ENCODE measurements at places on chromosomes 5 and 9.

GRCh38 chr5:143161885-143162540 lies 241.5 kb downstream of the NR3C1 start:
- DNase-seq, result no peak

GRCh38 chr9:86485359-86485758 lies 131.1 kb upstream of the TUT7 start:
- DNase-seq, result no peak

- DNase-seq, result no peak
Measured at GRCh38 chr5:170861917-170862766, at the start of gene RANBP17. Gene RANBP17, plus strand, starts transcription at chr5:170862018.

DNA sequence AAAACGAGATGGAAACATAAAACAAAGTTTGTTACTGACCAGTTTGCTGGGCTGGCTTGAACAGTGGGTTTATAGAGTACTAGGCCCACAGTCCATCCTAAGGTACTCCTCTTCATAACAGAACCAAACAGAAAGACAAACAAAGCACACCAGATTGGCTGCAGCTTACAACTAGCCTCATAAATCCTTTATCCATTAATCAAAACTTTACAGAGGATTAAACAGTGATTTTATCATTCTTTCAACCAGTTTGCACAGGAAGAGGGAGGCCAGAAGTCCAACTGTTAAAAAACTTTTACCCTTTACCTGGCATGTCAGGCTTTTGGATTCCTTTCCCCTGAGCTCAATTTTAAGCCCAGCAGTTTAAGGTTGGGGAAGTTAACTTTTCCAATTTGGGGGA lies 1467.6 kb downstream of the MAT2B start:
- DNase-seq, result no peak

DNA sequence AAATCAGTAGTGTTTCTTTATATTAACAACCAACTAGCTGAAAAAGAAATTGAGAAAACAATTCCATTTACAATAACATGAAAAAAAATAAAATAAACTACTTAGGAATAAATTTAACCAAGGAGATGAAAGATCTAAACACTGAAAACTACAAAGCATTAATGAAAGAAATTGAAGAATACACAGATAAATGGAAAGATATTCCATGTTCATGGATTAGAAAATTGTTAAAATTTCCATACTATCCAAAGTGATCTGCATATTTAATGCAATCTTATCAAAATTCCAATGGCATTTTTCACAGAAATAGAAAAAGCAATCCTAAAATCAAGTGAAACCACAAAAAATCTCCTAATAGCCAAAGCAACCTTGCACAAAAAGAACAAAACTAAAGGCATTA lies 320.2 kb upstream of the GRAMD2B start:
- DNase-seq, result no peak

DNA sequence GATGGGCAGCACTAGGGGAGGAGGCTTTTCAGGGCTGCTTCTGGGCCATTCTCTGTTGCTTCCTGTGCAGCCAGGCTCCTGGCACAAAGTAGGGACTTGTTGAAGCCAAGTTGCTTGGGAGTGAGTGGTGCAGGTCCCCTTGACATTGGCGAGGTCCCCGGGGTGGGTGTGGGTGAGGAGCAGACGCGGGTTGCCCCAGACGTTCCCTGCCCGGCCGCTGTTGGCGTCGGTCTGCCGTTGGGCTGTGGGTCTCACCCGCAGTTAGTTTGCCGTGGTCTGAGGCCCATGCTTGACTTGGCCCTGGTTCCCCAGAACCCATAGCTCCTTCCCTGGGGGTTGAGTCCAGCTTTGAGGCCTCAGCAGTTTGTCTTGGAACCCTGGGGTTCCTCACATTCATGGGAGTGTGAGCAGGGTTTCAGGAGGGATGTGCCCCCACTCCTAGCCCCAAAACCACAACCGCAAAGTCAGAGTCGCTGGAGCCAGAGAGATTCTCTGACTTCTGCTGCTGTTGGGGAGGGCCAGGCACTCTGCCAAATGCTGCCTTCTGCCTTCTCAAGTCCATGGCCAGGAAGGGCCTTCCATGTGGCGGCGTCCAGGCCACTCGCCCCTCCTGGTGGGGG lies 77.5 kb downstream of the RXRA start:
- DNase-seq, result no peak

DNA sequence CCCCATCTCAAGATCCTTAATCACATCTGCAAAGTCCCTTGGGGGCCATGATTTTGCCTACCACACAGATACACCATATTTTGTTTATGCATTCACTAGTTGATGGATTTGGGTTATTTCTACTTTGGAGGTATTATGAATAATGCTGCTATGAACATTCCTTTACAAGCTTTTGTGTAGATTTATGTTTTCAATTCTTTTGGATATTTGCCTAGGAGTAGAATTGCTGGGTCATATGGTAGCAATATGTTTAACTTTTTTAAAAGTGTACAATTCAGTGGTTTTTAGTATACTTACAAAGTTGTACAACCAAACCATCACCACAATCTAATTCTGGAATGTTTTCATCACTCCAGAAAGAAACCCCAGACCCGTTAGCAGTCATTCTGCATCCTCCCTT lies 7.8 kb upstream of the ANP32B start:
- no peak for DNase-seq

GRCh38 chr5:51159164-51159563 lies 224.1 kb upstream of the ISL1 start:
- DNase-seq, result no peak

GRCh38 chr9:98034593-98035546 lies 21.7 kb upstream of the NANS start:
- peak; percentile 89 for DNase-seq

DNA sequence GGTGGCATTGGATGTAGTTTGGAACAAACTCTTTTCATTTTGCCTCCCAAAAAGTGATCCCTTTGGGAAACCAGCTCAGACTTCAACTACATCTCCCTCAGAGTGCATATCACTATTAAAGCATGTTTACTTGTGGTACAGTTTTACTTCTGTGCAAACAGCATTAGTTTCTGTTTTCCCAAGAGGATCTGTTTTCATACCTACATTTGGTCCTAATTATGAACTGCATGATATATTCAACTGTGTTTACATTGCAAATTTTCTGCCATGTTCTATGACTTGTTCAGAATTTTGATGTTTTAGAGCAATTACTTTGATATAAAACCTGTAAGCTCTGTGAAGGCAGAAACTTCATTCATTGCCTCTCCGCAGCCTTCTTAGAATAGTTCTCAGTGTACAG lies 681.5 kb upstream of the ACO1 start:
- DNase-seq, result no peak

DNA sequence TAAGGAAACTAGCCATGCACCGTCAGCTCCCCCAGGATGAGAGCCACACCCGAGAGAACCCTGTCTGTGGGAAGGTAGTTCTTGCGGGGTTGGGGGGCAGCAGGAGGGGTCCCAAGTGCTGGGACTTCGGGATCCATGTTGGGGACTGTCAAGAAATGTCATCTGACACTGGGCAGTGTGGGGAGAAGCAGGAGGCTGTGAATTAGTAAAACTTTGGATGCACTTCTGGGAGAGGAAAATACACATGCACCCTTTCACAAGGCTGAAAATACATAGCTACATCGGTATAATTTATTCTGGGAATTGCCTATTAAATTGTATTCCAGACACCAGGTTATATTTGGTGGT lies 109.6 kb upstream of the RPS23 start:
- DNase-seq, result no peak

DNA sequence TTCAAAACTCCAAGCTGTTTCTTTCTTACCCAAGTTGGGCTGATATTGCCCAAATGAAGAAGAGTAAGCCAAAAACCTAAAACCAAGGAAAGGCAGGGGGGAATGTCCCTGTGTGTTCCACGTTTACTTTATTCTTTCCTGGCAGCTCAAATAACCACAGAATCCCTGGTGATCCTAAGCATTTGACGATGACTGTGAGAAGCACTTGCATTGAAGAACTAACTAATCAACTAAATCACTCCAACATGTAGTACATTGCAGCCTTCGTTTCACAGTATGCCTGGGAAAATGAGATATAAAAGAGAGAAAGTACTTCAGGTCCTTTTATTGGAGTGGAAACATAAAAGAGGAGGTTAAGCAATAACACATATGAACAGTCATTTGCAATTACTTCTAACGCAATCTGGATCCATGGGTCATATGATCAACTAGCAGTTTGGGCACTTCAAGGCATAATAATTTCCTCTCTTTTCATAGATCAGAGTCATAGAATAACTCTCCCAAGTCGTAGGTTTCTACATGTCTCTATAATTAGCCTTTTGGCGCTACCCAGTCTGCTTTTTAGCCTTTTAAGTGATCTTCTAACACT lies 338.4 kb downstream of the TMEM167A start:
- no peak for DNase-seq

- DNase-seq, result no peak
Measured at GRCh38 chr5:105905392-105905791, 1765.3 kb downstream of the EFNA5 start.

GRCh38 chr9:91502475-91502874 lies 78.8 kb upstream of the NFIL3 start:
- no peak for DNase-seq

- no peak for DNase-seq
Measured at GRCh38 chr5:113058706-113059226, 82.2 kb downstream of the DCP2 start.

DNA sequence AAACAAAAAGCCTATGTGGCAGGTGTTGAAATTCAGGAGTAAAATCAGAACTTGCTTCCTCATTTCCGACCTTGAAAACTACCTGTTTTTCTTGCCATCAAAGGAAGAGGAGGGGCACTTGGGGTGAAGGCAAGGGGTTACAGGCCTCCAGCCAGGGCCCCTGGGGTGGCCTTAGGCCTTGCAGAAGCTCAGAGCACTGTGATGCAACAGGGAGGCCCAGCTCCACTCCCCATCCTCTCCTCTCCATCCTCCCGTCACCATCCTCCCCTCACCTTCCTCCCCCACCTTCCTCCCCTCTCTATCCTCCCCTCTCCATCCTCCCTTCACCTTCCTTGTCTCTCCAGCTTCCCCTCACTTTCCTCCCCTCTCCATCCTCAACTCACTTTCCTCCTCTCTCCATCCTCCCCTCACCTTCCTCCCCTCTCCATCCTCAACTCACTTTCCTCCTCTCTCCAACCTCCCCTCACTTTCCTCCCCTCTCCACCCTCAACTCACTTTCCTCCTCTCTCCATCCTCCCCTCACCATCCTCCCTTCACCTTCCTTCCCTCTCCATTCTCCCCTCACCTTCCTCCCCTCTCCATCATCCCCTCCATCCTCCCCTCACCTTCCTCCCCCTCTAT lies 111.6 kb downstream of the WNK2 start:
- no peak for DNase-seq

DNA sequence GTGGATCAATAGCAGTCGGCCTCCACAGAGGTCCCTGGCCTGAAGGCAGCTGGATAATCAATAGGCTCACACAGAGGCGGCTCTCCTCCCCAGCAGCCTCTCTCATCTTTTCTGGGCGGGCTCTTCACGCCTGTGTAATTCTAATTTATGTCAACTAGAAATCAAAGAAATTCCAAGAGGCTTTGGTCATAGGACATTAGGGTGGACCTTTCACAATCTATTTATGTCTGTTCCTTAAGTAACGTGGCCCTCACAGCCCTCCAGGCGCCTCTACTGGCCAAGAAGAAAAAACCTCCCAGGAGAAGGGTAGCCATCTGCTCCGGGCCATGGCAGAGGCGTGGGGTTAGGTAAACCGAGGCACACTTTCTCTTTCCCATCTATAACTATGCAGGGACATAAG lies 205.1 kb upstream of the EFNA5 start:
- DNase-seq, result no peak

DNA sequence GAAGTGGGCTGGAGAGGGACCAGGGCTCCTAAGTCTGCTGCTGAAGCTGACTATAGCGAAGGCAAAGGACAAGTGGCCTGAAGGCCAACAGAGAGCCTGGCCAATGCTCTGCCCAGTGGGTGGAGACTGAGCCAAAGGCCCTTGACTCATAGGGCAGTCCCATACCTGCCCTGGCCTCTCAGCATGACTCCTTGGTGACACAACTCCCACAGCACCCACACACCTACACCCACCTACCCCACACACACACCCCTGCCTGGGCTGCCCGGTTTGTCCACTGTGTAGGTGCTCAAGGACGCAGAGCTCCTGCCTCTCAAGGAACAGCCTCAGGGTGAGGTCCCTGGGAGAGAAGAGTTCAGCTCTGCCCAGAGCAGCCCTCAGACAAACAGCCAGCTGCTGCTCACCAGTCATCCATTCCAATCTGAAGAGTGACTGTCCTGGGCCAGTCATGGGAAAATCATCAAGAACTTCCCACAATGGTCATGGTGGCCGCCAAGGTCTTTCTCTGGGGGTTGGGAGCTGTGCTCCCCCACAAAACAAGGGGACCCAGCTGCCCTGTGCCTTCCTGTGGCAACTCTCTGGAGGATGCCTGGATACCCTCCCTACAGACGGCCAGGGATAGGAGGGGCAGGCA lies 5.0 kb downstream of the TNIP1 start:
- no peak for DNase-seq

GRCh38 chr5:7714697-7715096 lies 136.2 kb downstream of the CFAP90 start:
- DNase-seq, result no peak

DNA sequence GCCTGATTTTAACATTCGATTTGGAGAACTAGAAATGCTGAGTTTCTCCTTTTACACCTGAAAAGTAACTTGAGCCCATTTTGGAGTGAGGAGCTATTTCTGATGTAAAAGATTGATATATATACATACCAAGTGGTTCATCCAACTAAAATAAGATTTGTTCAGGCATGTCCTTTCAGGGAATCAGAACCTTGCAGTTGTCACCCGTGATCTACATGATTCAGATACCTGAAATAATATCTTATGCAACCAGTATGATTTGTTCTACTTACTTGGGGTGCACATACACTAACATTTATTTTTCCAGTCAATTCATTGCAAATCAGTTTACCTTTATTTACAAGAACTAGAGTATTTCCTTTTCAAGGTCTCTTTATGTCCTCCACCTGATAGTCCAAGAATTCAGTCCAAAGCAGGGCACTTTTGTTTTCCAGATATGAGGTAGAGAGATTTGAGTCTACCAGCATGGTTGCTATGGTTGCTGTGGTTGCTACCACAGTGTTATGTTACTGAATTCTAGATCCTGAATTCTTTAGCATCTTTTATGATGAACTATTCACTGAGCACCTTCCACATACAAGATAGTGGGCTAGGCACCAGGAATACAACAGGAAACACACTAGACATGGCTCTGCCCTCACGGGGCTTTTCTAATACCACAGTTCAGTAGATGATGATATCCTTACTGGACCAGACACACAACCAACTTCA lies 49.3 kb downstream of the CCL28 start:
- DNase-seq, result no peak

GRCh38 chr9:80899208-80899607 lies 790.1 kb downstream of the TLE1 start:
- no peak for DNase-seq

GRCh38 chr5:153558957-153559356 lies 68.5 kb downstream of the GRIA1 start:
- DNase-seq, result no peak

Data from activated CD4-positive, alpha-beta T cell treated with anti-CD3 and anti-CD28 coated beads, Interleukin-2, amount 50 U/mL, for 24 hours (primary cell).